ENCODE measurements at places on chromosomes 2 and 18. TPM values are rescaled to one million over a fixed set of nuclear protein-coding genes. Genes with fewer than 3 reads are reported as not detected.

DNA sequence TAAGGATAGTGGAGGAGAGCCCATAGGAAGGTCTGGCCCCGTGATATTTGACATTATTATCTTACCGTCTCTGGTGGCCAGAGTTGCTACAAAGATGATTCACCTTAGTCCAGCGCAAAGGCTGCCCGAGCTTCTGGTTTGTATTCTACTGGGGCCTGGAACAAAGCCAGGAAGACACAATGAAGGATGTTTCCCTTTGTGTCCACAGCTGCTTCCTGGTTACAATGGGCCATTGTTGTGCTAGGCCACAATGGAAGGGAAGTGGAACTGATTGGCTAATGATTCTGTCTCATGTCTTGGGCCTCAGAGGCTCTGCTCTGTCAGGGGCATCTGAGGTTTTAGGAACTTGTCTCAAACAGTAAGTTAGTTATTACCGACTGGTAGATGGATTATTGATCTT is 132.2 kb downstream of the TDRD15 start:
- no peaks in the 10 kb centered on the region for H3K4me1 ChIP-seq
- no peaks in the 10 kb centered on the region for H3K36me3 ChIP-seq
- H3K4me3 ChIP-seq, result no peak overlapping the region

DNA sequence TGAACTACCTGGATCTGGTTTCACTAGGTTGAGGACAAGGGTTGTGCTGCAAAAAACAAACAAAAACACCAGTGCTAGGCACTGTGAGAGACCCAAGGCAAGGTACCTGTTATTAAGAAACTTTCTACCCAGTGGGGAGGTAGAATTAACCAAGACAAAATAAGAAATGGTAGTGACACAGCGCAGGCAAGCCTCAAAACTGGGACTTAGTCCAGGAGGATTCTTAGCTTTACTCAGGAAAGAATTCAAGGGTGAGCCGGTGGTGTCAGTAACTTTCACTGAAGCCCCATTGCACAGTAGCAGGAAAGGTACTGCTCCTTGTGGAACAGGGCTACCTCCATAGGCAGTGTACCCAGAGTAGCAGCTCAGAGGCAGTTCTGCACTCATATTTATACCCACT is 131.6 kb downstream of the SCG2 start:
- no peaks in the 10 kb centered on the region for H3K36me3 ChIP-seq
- no peaks in the 10 kb centered on the region for H3K4me1 ChIP-seq
- H3K4me3 ChIP-seq, result no peak overlapping the region

GRCh38 chr2:1642993-1643619 is 101.2 kb downstream of the PXDN start:
- H3K27me3 ChIP-seq, result no peaks in the 10 kb centered on the region
- no peak for DNase-seq

- no peak for DNase-seq
- H3K27ac ChIP-seq, result peak overlapping the region; percentile 100
- H3K4me1 ChIP-seq, result peaks cover 14% of the 10 kb centered on the region
These were observed 1.2 kb downstream of the SLC39A6 start for GRCh38 chr18:36127836-36128529.

DNA sequence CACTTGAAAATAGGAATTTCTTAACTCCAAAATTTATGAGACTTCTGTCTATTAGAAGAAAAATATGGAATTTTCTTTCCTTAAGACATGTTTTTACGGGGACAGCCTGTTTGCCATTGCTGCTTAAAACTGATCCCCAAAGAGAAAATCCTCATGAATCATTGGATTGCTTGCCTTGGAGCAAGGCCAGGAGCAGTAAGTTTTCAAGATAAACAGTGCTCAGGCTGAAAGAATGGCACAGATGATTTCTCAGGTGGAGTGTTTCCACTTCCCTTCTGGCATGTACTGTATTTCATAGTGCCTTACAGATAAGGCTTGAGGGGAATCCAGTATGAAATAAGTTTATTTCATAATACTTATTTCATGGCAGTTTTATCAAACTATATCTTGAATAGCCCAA is 74.3 kb upstream of the MMADHC start:
- no peaks in the 10 kb centered on the region for H3K27me3 ChIP-seq
- H3K4me1 ChIP-seq, result peaks cover 11% of the 10 kb centered on the region
- no peak for DNase-seq
- no peak overlapping the region for H3K27ac ChIP-seq
- no peaks in the 10 kb centered on the region for H3K36me3 ChIP-seq

Gene THSD7B
- 0.31 TPM for total RNA-seq

Gene ASB18
- total RNA-seq, result not detected

Gene MC5R
- total RNA-seq, result 0.57 TPM

Gene TMEM37
- 11.4 TPM for total RNA-seq

Gene ST8SIA5
- not detected for total RNA-seq

Data from esophagus squamous epithelium (tissue), 5 donors.